ENCODE measurements at places on chromosomes 4 and X.
A peak's percentile ranks its signal among the peaks of the same experiment; 100 is the strongest.

DNA sequence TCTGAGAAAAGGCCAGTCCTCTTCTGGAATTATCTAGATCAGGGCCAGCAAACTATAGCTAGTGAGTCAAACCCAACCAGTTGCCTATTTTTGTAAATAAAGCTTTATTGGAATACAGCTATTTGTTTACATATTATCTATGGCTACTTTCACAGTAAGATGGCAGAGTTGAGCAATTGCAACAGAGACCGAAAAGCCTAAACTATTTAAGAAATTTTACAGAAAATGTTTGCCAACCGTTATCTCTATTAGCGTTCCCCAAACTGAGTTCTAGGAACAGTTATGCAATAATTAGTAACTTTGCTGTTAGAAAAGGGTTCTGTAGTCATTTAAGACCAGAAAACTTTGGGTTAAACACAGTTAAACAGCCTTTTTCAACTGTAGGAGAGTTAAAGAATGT is 10.5 kb downstream of the TEX13B start:
- no peak for DNase-seq

DNA sequence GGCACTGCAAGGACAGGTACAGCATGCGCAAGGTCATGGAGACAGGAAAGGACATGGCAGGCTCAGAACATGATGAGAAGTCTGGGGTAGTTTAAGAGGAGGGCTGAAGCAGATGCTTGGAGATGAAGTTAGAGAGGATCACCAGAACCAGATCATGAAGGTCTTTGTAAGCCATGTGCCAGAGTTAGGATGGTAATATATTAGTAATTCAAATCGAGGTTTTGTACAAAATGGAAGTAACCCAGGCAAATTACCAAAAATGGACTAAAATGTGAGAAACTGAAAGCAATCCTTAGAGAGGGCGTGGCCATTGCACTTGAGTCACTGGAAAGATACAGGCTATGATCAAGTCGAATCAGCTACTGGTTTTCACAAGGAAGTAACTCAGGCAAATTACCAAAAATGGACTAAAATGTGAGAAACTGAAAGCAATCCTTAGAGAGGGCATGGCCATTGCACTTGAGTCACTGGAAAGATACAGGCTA is 13.5 kb downstream of the RXFP1 start:
- DNase-seq: no peak

DNA sequence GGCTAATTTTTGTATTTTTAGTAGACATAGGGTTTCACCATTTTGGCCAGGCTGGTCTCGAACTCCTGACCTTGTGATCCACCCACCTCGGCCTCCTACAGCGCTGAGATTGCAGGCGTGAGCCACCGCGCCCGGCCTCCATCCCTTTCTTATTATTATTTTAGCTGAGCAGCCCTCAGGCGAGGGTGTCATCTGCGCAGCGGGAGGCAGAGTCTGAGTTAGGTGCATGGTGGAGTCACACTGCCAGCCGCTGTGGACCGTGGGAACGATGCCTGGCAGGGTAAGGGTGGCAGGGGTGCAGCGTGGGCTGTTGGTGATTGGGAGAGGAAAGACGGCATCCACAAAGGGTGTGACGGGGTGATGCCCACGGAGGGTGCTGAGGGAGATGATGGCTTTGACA is 491.8 kb upstream of the FAT1 start:
- no peak for DNase-seq

DNA sequence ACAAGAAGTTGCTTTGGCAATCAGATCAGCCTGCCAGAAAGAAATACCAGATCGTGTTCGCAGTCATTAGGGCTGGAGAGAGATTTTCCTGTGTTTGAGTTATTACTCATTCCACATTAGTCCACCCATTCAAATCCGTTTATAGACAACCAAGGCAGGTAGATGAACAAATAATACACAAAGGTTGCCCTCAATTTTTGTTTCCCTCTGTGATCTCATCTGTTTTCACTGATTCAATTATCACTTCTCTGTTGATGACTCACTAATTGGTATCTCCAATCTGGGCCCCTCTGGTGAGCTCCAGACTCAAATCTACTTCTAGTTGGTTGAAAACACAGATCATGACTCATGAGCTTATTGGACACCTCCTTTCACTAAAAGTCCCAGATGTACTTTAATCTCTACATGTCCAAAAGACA is 54.5 kb downstream of the CHM start:
- DNase-seq: peak; percentile 90

- no peak for DNase-seq
Measured at GRCh38 chrX:112672788-112673560, 6.8 kb downstream of the LHFPL1 start.

DNA sequence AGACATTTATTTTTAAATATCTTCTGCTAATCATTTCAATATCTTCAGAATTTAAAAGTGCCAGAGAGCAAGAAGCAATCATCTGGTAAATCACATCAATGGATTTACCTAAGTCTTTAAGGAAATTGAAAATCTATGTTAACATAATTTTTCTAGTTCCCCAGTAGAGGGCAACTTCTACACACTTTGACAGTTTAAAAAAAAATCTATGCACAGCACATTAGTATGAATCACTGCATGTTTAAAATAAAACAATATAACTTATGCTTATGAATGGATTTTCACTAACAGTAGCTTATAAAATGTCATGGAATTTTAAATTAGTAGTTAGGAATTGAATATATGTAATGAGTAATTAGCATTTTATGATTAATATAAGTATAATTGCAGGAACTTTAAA is 126.5 kb downstream of the REELD1 start:
- peak; percentile 3 for DNase-seq

DNA sequence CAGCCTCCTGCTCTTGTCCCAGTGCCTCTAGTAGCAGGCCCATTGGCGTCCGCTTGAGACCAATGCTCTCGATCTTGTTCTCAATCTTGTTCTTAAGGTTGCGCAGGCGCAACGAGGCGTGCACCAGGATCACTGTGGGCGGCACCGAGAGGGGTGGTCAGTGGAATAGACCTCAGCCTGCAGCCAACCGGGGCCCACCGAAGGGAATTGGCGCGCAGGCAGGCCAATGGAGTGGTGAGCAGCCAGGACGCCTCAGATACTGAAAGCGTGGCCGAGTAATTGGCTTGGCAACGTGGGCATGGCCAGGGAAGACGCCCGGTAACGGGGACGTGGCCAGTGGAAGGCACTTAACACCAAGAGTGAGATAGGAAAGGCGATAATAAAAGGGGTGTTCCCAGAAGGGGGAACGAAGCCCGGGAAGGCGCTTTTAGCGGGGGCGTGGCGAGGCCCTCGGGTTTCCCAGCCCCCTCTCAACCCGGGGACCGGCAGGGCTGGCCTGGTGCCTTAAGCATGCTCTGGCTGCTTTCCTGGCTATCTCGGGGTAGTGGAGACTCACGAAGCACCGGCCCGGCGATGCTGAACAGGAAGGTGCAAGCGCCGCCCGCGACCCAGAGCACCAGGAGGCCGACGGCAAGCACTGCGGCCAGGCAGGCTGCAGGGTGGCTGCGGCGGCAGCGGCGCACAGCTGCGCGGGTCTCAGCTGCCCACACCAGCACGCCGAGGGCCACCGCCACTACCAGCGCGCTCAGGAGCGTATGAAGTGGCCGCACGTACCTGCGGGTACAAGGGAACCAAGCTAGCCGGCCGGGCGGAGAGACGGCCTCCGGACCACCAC is 1.7 kb downstream of the PRAF2 start:
- peak; percentile 14 for DNase-seq

DNA sequence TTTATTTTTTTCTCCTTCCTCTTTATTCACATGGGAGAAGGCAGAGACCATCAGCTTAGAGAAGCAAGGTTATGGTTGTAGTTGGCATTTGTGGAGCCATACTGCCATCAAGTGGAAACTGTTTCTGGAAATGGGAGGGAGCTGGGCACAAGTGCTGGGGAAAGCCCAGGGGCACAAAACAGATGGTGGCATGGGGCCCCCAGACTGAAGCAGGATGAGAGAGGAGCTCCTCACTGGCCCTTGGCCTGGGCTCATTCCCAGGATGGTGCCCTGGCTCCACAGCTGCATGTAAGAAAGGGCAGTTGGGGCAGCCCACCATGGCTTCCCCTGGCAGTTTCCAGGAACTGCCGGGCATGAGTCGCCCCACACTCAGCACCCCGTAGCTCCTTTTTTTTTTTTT is 59.2 kb downstream of the NBDY start:
- no peak for DNase-seq

All from NCI-H82 (cell line).